ENCODE measurements at places on chromosomes 5 and 9.

- DNase-seq = no peak
Measured at GRCh38 chr5:82100303-82101077, 128.7 kb downstream of the ATG10 start.

- no peak for DNase-seq
Measured at GRCh38 chr5:3385991-3386519, 209.6 kb upstream of the IRX1 start.

GRCh38 chr5:74261866-74262265, 378.7 kb downstream of the ENC1 start:
- no peak for DNase-seq

DNA sequence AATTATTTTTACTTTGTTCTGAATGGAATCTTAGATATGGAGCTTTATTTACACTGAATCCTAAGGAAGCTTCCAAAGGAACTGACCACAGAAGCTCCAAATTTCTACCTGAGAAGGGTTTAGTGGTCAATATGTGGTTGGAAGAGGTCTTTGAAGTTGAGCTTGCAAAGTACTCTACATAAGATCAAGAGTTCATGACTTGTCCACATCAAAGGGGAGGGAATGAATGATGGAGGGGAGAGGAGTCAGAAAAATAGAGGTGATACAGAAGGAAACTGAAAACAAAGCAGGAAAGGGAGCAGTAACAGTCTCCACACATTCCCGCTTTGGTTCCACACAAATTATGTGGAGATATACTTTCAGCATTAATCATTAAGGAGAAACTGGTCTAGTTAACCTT, 450.9 kb downstream of the HINT1 start:
- no peak for DNase-seq

DNA sequence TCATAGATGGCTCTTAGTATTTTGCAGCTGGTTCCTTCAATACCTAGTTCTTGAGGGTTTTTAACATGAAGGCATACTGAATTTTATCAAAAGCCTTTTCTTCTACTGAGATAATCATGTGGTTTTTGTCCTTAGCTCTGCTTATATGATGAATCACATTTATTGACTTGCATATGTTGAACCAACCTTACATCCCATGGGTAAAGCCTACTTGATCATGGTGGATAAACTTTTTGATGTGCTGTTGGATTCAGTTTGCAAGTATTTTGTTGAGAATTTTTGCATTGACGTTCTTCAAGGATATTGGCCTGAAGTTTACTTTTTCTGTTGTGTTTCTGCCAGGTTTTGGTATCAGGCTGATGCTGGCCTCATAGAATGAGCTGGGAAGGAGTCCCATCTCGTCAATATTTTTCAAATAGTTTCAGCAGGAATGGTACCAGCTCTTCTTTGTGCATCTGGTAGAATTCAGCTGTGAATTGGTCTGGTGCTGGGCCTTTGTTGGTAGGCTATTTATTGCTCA, 49.7 kb downstream of the YIPF5 start:
- no peak for DNase-seq

DNA sequence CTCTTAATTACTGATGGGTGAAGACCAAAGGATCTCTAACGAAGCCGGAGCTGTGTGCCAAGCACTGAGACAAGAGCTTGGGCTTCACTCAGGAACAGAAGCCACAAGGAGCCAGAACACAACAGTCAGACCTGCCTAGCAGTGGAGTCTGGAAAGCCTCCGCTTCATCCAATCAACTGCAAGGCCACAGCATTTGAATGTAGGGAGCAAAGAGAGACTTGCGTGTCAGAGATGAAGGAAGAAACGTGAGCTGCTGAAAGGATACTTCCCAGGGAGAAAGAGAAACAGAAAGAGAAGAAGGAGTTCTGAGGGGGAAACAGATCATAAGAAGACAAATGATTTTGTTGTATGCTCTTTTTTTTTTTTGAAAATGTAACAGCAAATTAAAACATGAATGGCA, 43.5 kb downstream of the DDX31 start:
- no peak for DNase-seq

GRCh38 chr5:158473016-158473635, 614.2 kb upstream of the CLINT1 start:
- no peak for DNase-seq

DNA sequence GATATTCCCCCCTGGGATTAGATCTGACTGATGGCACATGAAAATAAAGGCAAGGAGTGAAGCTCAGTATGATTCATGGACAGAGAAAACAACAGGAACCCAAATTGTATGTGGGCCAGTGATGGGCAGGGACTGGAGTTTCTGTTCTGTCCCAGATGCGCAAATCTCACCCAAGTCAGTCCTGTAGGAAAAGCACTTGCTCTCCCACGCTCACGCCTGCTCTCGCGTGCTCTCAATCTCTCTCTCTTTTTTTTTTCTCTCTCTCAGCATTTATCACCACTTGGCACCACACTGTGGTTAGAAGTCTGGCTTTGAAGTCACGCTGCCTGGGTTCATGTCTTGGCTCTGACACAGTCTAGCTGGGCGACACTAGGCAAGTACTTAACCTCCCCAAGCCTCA, 106.5 kb upstream of the LRRTM2 start:
- DNase-seq = no peak

GRCh38 chr5:76849419-76850291, at the start of gene S100Z:
Gene S100Z, plus strand, starts transcription at chr5:76850014. Its CDS starts 25,346 bp downstream, at chr5:76875360.
- DNase-seq = no peak

GRCh38 chr9:17863213-17863883, 284.5 kb downstream of the SH3GL2 start:
- DNase-seq = no peak

GRCh38 chr5:24831989-24832388, 187.2 kb upstream of the CDH10 start:
- DNase-seq = no peak

DNA sequence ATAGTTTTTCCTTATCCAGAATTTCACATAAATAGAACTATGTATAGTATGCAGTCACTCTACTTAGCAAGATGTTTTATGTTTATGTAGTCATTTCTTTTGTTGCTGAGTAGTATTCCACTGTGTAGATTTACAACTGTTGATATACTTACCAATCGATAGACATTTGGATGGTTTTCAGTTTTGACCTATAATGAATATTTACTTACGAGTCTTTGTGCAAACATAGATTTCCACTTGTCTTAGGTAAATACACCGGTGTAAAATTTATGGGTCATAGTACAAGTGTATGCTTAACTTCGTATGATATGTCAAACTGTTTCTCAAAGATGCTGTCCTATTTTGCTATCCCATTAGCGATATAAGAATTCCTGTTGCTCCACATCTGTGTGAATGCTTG, 19.7 kb upstream of the OR2K2 start:
- no peak for DNase-seq

DNA sequence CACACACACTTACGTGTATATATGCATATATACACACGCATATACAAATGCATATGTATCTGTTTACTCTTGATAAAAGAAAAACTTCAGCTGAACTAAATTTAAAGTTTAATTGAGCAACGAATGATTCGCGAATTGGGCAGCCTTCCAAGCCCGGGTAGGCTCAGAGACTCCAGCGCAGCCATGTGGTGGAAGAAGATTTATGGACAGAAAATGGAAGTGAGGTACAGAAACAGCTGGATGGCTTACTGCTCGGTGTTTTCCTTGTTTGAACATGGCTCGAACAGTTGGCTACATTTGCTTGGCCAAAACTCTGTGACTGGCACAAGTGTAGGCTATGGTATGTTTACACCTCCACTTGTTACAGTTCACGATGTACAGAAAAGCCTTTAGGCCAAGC, 239.3 kb upstream of the PRDM9 start:
- DNase-seq = no peak

GRCh38 chr9:115640887-115641286, 512.7 kb upstream of the PAPPA start:
- DNase-seq = no peak

DNA sequence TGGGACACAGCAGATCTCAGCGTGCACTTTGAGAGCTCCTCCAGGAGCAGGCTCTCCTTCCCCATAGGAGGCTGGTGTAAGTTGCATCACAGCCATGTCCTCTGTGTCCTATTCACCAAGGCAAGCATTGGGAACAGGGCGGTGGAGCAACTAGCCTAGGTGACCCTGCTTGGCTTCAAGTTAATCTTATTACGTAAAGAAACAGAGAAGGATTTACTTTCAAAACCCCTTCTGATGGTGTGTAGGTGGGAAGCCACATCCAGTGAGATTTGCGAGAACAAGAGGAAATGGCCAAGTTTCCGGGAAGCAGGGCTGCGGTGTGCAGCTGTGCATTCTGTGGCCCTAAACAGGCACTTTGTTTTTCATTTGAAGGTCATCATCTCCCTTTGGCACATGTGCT, 80.2 kb downstream of the TRIO start:
- no peak for DNase-seq

- DNase-seq = no peak
Measured at GRCh38 chr9:124685217-124685616, 85.9 kb downstream of the NR6A1 start.

- DNase-seq = no peak
Measured at GRCh38 chr9:88092797-88093331, 45.4 kb downstream of the SPATA31C2 start.

DNA sequence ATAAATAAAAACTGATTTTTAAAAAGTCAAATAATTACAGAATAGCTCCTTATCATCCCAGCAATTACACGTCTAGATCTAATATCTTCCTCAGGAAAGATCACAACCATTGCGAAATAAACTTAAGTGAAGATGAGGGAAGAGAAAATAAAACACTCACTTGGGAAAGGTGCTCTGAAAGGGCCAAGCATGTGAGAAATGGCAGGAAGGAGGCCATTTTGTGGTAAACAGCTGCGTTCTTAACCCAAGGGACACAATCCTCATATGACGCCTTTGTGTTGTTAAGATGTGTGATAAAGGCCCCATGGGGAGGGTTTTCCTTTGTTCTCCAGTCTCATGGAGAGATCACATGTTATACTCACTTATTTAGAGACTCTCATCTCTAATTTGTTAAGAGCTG, 32.5 kb downstream of the JAKMIP2 start:
- DNase-seq = no peak

DNA sequence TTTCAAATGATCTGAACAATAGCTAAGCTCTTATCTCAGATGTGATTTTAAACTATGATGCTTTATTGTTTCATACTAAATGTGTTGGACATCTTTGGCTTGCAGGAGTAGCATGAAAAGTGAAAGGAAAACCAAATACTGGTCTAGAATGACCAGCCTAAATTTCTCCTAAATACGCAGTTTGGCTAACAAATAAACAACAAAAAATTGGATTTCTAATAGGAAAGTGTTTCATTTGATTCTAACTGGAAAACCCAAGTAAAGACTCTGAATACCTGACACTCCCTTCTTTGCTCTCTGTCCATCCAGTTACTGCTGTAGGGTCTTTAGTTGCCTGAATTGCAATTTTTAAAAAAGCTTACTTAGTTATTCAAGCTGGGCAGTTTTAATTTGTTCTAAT, 111.7 kb upstream of the ACOT12 start:
- no peak for DNase-seq

DNA sequence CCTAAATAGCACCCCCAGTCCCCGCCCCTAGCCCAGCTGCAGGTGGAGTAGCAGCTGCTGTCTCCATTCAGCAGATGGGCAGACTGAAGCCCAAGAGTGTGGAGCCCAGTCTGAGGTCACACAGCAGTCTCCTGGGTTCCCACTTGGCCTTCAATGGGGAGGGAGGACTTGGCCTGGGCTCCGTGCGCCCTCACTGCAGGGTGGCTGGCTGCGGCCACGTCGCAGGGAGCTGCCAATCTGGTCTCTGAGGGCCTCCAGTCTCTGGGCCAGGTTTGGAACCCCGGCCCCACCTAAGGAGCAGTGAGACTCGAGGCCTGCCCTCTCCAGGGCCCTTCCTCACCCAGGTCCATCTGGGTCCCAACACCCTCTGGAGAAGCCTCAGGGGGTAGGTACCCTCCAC, 7.4 kb downstream of the KIF12 start:
- DNase-seq = no peak

- DNase-seq = no peak
Measured at GRCh38 chr5:67246546-67247268, 50.1 kb upstream of the CD180 start.

- no peak for DNase-seq
Measured at GRCh38 chr9:86868616-86869015, 78.7 kb downstream of the GAS1 start.

DNA sequence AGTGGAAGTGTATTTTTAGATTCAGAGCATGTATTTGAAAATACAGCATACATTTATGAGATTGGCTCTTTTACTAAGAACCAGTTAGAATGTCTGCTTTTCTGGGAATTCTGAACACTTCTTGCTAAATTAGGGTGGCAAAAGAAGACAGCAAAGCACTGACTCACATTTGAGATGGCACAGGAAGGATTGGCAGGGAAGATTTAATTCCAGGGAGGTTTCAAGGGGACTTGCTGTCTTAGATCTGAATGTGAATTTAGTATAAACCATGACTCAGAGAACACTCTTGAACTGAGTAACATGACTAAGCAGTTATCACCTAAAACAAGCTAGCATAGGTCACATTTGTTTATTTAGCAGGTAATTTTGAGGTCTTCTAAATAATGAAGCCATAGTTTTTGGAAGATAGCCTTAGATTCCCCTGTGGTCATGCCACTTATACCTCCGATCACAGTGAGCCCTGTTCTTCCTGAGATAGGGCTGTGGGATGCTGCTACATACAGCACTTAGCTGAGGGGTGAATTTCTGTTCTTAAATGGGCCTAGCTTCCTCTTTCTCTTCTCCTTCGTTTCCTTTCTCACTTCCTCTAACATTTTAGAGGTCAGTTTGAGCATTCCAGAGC, 173.8 kb downstream of the PCSK1 start:
- no peak for DNase-seq

DNA sequence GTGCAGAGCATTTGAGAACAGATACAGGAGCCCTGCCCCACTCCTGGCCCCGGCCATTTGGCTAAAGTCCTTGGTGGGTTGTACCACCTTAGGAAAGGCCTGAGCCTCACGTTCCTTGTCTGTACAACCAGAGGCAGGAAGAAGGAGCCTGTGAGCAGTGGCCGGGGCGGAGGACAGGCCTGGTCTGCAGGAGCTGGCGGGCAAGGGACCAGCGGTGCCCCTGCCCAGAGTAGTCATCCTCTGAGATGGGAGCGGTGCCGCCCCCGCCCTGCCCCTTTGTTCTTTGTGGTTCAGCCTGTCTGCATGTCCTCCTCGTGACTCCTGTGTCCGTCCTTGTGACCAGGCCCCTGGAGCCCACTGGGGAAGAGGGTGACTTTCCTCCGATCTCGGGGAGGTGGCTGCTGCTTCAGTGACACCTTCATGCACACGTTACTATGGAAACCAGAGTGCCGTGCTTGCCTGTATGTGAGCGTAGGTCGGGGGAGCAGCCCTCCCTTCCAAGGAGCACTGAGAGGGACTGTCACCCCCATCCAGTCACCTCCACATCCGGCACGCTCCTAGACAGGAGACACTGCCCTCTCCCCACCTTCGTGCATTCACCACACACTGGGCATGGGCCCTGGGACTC, 42.9 kb downstream of the UNC5A start:
- DNase-seq = no peak
